ENCODE measurements at places on chromosomes 3 and 15.

DNA sequence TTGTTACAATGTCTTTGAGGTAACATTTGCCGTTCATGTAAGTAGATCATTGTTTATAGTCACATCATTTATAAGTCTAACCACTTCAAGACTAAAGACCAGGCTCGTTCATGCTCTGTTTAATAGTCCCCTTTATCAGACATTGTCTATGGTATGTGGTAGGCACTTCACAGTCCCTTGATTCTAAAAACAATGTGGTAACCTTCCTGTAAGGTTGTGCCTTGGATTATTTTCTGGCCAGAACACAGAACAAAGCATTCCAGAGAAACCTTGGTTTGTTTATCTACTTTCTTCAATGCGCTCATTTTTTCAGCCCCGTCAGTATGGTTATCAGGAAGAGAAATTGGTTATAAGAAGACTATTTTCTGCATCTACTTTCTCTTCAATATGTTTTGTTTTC, 16.3 kb upstream of the ST3GAL6 start:
- no peak for DNase-seq

DNA sequence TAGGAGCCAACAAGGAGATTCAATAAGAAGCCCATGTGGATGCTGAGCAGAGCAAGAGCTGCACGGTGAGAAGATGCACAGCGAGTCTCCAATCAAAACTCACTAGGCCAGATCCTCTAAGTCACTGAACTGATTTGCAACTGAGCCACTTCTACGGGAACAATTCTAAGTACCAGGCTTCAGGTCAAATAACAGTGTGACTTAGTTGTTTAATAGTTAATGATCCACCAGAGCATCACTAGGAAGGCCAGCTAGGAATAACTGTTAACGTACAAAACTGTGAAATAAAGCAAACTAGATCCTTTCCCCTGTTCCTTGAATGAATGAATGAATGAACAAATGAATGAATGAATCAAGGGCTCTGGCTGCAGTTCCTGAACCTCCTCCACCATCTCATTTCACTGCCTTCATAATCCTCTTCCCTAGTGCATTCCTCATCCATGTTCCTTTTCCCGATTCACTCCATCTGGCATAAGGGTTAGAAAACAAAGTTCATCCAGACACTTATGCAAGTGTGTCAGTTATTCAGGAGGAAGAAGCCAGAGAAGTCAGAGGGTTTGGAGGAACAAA, 59.7 kb downstream of the ATP8B4 start:
- no peak for DNase-seq

- no peak for DNase-seq
These were observed 572.3 kb downstream of the PYDC2 start for GRCh38 chr3:192033246-192033645.

DNA sequence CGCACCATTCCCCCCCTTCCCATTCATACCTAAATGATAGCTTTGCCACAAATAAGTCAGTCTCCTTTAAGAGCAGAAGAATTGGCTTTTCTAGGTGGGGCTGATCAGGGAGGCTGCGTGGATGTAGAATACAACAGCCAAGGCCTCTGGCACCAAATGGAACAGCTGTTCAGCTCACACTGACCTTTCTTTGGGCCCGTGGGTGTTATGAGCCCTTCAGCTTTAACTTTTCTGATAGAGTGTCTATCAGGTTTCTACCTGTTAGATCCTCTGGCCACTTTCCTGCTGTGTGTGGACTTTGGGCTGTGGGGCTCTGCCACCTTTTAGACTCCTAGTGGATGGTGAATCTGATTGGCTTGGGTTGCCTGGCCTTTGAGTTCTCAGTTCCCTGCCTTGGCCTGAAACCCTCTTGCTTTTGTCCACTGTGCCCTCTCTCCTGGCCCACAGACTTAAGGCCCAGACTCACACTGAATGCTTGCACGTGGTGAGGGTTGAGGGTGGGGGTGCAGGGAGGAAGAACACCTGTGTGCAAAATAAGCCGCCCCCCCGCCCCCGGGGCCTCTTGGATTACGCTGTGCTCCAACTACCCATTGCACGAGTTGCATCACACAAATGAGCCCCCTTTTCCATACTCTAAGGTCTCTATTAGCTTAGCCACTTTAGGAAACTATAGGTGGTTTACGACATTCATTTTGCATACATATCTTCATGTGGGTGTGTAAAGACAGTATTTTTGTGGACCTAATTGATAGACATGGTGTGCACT, 1.3 kb upstream of the RFX7 start:
- DNase-seq: no peak

DNA sequence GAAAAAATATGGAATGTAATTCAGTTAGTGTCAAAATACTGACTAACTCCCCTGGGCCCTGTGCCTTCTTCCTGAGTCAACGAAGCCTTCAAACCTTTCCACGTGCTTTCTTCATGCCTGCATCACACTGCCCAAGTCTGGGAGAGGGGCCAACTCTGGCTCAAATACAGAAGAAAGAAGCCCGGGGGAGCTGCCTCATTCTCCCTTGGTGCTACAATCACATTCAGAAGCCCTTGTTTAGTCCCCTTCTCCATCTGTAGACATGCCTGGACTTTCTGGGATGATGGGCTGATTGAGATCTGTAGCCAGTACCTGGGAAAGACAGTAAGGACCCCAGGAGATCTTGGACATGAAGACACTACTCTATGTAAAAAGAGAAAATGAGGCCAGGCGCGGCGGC, 77.8 kb upstream of the GSK3B start:
- no peak for DNase-seq

- no peak for DNase-seq
These were observed 124.2 kb downstream of the ASB7 start for GRCh38 chr15:100726421-100727190.

DNA sequence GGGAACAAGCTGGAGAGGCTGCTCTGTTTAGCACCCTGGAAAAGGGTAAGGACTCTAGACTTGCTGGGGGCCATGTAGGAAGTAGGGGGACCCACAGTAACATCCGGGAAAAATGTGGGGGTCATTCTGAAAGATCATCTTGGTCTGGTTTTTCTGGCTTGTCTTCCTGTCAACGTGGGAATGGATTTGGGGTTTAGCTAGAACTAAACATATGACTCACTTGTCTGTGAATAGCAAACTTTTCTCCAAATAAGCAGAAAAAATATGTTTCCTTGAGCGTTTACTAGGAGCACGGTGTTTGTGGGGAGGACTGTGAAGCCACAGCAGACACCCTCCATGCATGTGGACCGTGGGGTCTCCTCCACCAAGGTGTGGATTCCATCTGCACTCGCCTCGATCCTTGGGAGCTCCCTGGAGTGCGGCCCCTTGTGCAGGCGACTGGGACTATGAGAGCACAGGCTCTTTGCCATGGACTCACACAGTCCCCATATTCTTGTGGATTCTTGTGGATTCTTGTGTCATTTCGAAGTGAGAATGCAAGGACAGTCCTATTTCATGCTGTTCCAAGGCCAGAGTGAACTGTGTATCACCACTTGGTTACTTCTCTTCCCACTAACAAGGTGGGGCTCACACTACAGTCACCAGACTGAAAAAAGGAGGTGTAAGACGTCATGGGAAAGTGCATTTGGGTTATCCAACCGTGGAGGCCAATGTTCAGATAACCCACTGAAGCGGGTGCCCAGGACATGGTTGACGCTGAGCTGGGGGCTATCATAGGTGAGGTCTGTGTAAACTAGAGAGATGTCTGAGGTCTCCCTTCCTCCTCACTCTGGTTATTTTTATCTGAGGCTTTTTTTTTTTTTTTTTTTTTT, 25.5 kb downstream of the PGPEP1L start:
- DNase-seq: no peak

DNA sequence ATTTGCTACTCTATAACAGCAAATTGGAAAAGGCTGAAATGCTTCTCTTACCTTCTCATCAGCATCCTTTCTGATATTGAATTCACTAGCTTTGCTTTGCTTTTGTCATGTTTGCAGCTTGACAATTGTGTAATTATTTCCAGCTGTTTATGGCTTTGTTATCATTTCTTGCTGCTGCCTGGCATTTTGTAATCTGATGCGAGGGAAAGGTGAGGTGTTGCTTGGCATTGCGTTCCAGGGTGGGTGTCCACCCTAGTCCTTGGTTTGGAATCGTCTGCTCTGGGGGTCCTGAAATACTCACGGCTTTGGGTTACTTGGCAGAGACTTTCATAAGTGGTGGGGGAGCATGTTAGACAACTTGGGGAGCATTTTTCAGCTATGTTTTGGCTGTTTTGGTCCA, 2.9 kb downstream of the CACNA2D3 start:
- no peak for DNase-seq

DNA sequence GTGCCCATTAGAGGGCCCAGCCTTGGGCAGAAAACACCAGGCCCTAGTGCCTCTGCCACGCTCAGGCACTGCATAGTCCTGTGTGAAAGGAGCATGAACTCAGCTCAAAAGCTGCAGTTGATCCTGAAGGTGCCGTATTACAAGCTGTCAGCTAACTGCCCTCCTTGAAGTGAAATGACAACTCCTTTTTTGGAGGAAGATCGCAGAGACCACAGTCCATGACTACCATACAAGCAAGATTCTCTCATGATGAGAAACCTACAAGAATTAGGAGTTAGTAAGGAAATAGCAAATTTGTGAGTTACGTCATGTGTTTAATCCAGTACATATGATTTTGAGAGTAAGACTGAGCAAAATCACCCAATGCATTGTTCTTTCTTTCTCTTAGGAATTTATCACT, 513.9 kb upstream of the NR2F2 start:
- no peak for DNase-seq

GRCh38 chr15:90427185-90427584, 39.1 kb downstream of the IQGAP1 start:
- no peak for DNase-seq

- DNase-seq: no peak
These were observed 9.6 kb upstream of the RCCD1 start for GRCh38 chr15:90945091-90945490.

- no peak for DNase-seq
These were observed 691.2 kb downstream of the TBL1XR1 start for GRCh38 chr3:176505878-176506621.

GRCh38 chr15:78073046-78073787, 4.3 kb downstream of the TBC1D2B start:
- no peak for DNase-seq

GRCh38 chr3:195853996-195854395, 42.3 kb upstream of the MUC4 start:
- DNase-seq: no peak

Measured in CD14-positive monocyte (primary cell).